A549 treated with AZD2906 at 1 μM for 4 hours (cell line): ENCODE measurements at places on chromosomes 1 and 21. TPM values are rescaled to one million over a fixed set of nuclear protein-coding genes. Genes with fewer than 3 reads are reported as not detected.

Gene TMCC2
- 1.4 to 1.8 TPM (median 1.6 TPM) in 5 replicates for total RNA-seq

Gene FMO3
- total RNA-seq = not detected in 5 replicates

Gene C1orf210
- total RNA-seq = 0.07 TPM in 1 of 5 replicates, not detected in the others

Gene CASQ1
- 0.03 to 0.10 TPM in 2 of 5 replicates, not detected in the others for total RNA-seq

Gene CYB561D1
- total RNA-seq = 4.1 to 4.2 TPM (median 4.2 TPM) in 5 replicates

Gene MATN1
- 0.02 to 0.14 TPM (median 0.10 TPM) in 4 of 5 replicates, not detected in the other for total RNA-seq

Gene PADI4
- not detected in 5 replicates for total RNA-seq

Gene SYTL1
- 0.26 to 0.63 TPM (median 0.41 TPM) in 5 replicates for total RNA-seq

Gene CELA2A
- not detected in 5 replicates for total RNA-seq

Gene MSH4
- total RNA-seq = 0.02 TPM in 2 of 5 replicates, not detected in the others

Gene C1orf185
- not detected in 5 replicates for total RNA-seq

Gene CCDC185
- total RNA-seq = 0.03 to 0.05 TPM (median 0.03 TPM) in 3 of 5 replicates, not detected in the others

Gene FCRL2
- total RNA-seq = not detected in 5 replicates

Gene F5
- 0.06 to 0.45 TPM (median 0.16 TPM) in 5 replicates for total RNA-seq

Gene BMP8A
- total RNA-seq = 0.07 to 0.29 TPM (median 0.13 TPM) in 5 replicates

Gene OR2T33
- total RNA-seq = not detected in 5 replicates

Gene TEDDM1
- total RNA-seq = not detected in 5 replicates

Gene LHX8
- total RNA-seq = 0.62 to 1.0 TPM (median 0.93 TPM) in 5 replicates

Gene OR2T35
- not detected in 5 replicates for total RNA-seq

Gene PGLYRP3
- total RNA-seq = not detected in 5 replicates

Gene DEPDC1
- 10.8 to 14.4 TPM (median 12.7 TPM) in 5 replicates for total RNA-seq

Gene KCTD3
- total RNA-seq = 39.3 to 62.9 TPM (median 46.8 TPM) in 5 replicates

Gene PRAMEF13
- total RNA-seq = 0.07 TPM in 1 of 5 replicates, not detected in the others

Gene SPRR2E
- total RNA-seq = not detected in 5 replicates

Gene SLC27A3
- total RNA-seq = 1.1 to 2.0 TPM (median 1.5 TPM) in 5 replicates

Gene MYBPH
- total RNA-seq = not detected in 5 replicates

Gene HES3
- not detected in 5 replicates for total RNA-seq

Gene SPRR1A
- total RNA-seq = not detected in 5 replicates

Gene UBXN10
- 0.01 TPM in 1 of 5 replicates, not detected in the others for total RNA-seq

Gene TDRD5
- total RNA-seq = 0.02 to 0.06 TPM (median 0.05 TPM) in 5 replicates

Gene S100A8
- not detected in 5 replicates for total RNA-seq

Gene SYT14
- total RNA-seq = 0.03 to 0.09 TPM (median 0.07 TPM) in 5 replicates

Gene KDM1A
- total RNA-seq = 85.4 to 102 TPM (median 92.6 TPM) in 5 replicates

Gene FAM177B
- not detected in 5 replicates for total RNA-seq

Gene DMAP1
- 19.3 to 21.4 TPM (median 20.2 TPM) in 5 replicates for total RNA-seq

Gene SERPINC1
- total RNA-seq = 0.07 to 0.14 TPM (median 0.07 TPM) in 3 of 5 replicates, not detected in the others

Gene ZNF692
- 11.6 to 22.0 TPM (median 18.1 TPM) in 5 replicates for total RNA-seq
